Fibroblast of skin of abdomen (primary cell): ENCODE measurements at places on chromosomes 4 and X.

DNA sequence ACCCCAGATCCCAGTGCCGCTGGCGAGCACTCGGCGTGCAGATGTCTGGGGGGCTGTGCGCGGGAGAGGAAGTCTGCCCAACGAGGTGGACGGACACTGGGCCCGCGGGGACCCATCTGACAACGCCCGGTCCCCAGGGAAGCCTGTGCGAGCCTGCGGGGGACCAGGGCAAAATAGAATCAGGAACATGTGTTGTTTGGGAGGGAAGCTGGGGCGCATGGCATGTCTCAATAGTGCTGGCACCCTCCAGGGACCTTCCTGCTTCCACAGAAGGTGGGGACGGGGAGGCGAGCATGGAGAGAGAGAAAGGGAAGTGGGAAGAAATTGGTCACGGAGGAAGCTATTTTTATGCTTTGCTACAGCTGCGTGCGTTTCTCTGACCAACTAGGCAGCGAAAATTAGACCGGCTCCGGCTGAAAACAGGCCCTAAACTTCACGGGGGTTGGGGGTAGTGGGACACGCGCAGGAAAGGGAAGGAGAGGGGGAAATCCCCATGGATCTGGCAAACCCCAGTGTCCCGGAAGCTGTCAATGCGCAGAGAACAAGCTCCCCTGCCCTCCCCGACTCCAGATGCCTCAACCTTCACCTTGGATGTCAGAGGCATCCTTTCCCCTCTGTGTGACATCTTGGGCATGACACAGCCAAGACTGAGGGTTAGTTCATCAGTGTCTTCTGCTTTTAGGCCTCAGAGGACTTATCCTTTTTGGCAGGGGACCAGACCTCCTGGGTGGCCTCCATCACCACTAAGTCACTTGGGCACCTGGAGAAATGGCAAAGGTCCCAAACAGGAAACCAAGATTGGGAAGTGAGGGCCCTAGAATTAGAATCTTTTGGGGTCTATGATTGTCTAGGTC, 169.8 kb upstream of the BCOR start:
- DNase-seq: no peak

- DNase-seq: no peak
Observed at GRCh38 chr4:2177443-2178093, 64.4 kb downstream of the HAUS3 start.

DNA sequence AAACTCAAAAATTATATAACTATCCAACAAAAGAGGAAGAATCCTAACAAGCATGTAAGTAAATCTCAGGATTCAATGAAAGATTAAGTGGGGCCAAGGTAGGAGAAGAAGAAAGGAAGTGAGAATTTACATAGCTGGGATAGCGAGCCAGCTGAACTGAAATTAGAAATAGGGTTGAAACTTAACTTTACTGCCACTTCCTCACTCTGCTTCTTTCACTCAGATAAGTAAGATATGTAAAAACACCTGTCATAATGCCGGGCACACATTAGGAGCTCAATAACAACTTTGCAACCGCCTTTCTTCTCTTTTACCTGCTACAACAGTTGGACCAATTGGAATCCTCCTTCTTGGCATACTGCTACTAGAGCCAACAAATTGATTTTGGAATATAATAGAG, 129.4 kb downstream of the CNKSR2 start:
- no peak for DNase-seq

DNA sequence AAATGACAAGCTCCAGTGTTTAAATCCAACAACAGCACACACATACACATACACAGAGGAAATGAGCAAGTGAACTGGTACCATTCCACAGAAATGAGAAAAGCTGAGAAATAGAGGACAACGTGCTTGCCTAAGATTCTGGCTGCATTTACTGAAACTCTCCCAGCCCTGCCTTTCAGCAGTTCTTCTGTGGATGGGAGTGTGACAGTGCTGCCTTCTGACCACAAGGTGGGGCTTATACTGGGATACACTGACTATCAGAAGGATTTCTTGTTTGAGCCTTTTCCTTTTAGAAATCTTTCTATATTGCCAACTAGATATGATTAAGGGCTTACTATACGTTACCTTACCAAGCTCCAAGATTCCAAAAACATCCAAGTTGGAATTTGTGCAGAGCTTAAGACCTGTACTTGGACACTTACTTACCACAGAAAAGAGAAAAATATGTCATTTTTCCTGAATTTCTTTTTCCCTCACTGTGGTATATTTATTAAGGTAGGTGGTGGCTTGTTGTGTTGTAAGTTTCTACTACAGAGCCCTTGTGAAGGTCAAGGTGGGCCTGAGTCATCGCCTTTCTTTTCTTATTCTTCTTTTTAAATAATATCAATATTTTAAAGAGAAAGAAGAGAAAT, 10.7 kb upstream of the CXCL8 start:
- DNase-seq: peak; percentile 84

GRCh38 chrX:10072786-10073568, 83.8 kb upstream of the CLCN4 start:
- DNase-seq: no peak
